H1 (cell line): ENCODE measurements at places on chromosomes 7 and 10.

GRCh38 chr7:106048706-106049020 lies 63.4 kb downstream of the SYPL1 start:
- no peak for DNase-seq

- DNase-seq = no peak
Measured at GRCh38 chr7:23220690-23221305, 25.8 kb upstream of the GPNMB start.

DNA sequence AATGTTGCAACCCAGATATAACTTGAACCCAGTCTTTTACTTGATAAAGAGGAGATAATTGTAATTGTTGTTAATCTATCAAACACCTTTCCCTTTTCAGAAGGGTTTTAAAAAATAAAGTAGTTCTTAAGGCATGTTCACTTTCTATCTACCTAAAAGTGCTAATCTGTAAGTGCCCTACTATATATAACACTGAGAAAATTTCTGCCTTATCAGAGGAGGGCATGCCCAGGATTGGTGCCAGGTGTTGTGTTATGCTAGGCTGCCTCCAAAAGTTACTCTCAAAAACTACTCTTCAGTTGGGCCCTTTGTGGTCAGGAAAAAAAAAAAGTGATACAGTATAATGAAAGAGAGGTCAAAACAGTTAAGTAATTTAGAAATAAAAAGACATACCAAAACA lies 36.3 kb downstream of the SMNDC1 start:
- DNase-seq = no peak

DNA sequence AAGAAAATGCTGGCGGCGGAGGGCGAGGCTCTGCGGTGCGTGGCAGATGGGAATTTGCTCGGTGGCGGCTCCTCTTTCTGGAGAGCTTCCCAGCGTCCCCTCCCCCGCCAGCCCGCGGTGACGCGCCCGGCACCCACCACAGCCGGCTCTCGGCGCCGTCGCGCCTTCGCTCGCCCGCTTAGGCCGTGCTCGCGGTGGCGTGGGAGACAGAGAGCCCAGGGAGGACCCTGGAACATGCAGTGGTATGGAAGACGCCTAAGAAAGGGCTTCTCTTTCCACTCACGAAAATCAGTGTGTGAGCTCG lies 576 bp upstream of the CSGALNACT2 start:
- DNase-seq = no peak

DNA sequence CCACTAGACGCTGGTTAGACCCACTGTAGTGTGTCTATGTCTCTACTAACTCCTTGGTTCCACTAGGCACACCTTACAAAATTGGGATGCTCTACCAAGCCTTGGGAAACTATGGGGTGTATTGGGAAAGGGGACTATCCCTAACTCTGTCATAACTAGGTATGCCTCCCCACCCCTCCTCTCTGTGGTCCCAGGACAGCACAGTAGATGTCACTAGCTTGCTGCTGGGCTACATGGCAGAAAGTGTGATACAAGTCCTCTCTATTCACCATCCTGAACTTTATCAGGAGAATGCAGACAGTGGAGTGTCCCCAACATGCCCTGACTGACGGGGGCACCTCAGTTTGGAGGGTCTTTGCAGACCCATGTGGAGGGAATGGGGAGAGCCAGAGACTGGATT lies 30.3 kb upstream of the TMEM273 start:
- no peak for DNase-seq

DNA sequence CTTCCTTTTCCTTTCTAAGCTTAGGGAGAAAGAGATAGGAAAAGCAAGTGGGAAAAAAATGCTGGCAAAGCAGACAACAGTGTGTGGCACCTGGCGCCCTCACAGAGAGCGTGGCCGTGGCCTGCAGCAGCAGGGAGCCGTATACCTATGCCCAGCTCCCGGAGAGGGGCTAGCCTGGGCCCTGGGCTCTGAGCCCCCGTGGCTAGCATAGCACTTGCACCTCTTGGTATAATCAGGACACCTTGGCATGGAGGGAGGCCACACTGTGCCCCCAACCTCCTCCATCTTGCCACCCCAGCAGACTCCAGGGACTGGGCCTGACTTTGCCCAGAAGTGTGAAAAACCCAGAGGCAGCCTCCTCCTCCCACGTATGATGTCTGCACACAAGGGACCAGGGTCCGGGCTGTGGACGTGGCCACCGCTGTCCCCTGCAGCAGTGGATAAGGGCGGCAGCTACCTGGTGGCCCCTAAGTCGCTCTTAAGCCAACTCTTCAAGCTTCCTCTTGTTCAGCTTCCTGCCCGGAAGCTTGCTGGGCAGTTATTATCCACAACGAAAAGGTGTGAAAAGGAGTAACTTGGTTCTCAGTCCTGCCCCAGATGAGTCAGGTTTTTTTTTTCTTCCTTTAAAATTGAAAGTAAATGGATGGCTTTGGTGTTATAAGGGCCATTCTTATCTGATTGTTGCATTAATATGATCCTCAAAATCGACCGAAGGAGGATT lies 249.1 kb upstream of the PITRM1 start:
- no peak for DNase-seq
